ENCODE measurements at places on chromosomes 4 and X.

GRCh38 chr4:68228568-68228967, 16.9 kb downstream of the TMPRSS11B start:
- no peak for DNase-seq

GRCh38 chr4:79315891-79316290, 10.0 kb downstream of the NAA11 start:
- no peak for DNase-seq

DNA sequence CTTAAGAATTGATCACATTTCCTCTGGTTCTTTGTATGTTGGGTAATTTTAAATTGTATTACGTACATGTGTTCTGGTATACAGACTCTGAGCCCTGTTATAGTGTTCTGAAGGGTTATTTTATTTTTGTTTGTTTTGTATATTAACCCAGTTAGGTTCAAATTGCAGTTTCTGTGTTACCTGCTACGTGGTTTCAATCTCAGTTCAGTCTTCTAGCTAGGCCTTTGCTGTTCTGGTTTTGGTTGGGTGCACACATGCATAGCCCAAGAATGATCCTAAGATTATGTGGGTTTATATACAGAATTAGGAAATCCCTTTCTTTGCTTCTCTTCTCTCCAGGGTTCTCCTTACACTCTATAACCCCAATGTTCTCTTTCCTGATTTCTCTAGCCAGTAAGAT, 161.0 kb downstream of the PPP1R2C start:
- no peak for DNase-seq

- no peak for DNase-seq
Observed at GRCh38 chr4:21749924-21750323, 198.6 kb downstream of the KCNIP4 start.

- no peak for DNase-seq
Observed at GRCh38 chr4:4249866-4250265, 1.8 kb upstream of the TMEM128 start.

Measured in CD4-positive, alpha-beta T cell treated with Interleukin-12 subunit alpha and Interleukin-12 subunit beta, for 1 hour (primary cell).